ENCODE measurements at places on chromosomes 3 and 15.

DNA sequence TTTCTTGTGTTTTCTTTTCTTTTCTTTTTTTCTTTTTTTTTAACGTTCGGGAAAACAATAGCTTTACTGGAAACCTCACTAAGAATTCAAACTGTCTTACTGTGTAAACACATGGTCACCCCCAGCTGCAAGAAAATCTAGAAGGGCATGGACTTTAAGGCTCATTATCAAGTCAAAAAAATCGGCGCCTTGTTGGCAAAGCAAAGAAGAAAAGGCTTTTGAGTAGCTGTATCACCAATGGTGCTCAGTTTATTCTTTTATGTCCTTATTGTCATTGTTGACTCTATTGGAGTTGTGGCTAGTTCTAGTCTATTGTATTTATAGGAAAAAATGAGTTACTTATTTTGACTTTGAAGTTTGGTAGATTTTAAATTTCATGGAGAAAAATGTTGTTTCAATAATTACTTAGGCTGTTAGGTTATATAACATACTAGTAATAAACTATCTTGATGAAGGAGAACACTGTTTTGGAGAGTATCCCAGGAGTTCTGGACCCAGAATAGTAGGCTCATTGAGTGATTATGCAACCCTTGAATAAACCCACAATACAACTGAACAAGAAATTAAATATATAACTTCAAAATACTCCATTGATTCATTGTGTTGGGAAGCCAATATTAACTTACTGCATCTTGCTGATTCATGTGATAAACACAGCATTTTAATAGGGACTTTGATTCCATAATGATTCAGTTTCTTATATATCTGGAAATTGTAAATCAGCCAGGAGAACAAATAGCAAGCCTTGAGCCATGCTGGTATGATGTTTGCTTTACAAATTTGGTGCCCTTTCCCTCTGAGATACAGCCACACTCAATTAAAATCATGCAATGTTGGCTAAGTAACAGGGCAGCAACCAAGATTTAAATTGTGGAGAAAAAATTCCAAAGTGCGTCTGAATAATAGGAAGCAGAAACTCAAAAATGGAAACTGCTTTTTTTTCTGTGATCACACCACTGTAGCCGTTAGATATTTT is 27.8 kb upstream of the GOLIM4 start:
- no peak for DNase-seq

GRCh38 chr3:64685800-64686445 is 1.9 kb downstream of the ADAMTS9 start:
- DNase-seq = no peak

- no peak for DNase-seq
Observed at GRCh38 chr3:193813501-193813830, 220.5 kb downstream of the OPA1 start.

- DNase-seq = no peak
Observed at GRCh38 chr15:80695099-80695910, at the start of gene ABHD17C. TSS of gene ABHD17C (plus strand) at chr15:80695310. CDS start at chr15:80695430, 120 bp downstream.

- DNase-seq = no peak
Observed at GRCh38 chr3:161550491-161551195, 54.0 kb downstream of the OTOL1 start.

DNA sequence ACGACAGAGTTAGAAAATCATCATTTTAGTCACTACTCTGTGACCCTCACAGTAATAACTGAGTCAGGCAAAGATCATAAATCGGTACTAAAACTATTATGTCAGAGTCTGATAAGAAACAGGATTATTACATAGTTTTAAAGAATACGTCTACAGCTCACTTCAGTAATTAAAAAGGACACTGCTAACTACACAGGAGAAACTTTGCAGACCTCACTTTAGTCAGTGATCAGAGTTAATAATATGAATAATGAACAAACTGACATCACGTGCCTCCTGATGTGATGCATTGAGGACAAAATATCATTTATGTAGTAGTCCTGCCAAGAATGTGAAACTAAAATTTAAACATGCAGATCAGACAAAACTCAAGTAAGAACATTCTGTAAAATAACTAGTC is 162.2 kb downstream of the PCCB start:
- DNase-seq = no peak

- no peak for DNase-seq
Observed at GRCh38 chr3:118863731-118864322, 170.8 kb downstream of the IGSF11 start.

DNA sequence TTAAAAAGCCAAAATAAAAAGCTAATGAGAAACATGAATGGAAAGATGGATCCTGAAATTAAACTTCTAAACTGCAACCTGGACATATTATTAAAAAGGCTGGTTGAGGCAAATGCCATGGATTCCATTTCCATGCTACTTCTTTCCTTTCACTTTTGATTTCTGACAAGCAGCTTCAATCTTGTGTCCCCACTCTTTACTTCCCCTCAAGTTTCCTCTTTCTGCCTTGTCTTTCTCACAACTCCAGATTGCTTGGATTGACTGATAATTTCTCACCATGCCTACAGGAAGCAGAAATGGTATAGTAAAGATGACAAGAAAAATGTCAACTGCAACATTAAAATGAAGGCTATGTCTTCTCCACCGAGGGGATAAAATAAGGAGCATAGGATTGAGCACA is 1136.7 kb downstream of the TUSC7 start:
- DNase-seq = no peak

- DNase-seq = no peak
Observed at GRCh38 chr15:76206325-76206976, 104.8 kb downstream of the ETFA start.

DNA sequence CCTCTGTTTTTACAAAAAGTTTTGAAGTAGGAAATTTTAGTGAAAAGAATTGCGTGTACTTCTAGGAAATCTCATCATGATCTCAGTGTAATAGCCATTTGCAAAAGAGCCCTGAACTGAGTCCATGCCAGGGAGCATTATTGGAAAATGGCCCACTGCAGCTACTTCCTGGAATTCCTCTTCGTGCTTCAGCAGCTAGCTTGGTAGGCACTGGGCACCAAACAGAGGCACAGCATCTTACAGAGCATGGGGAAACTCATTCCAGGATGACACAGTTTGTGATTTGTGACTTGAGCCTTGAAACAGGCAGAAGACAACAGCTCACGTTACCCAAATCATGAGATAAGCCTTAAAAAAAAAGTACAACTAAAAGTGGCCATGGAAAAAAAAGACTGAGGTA is 179.1 kb downstream of the WDR72 start:
- DNase-seq = no peak

GRCh38 chr3:134339913-134340312 is 34.3 kb downstream of the AMOTL2 start:
- DNase-seq = no peak
